NCI-H1930 (cell line): ENCODE measurements at places on chromosomes 1 and 21.

DNA sequence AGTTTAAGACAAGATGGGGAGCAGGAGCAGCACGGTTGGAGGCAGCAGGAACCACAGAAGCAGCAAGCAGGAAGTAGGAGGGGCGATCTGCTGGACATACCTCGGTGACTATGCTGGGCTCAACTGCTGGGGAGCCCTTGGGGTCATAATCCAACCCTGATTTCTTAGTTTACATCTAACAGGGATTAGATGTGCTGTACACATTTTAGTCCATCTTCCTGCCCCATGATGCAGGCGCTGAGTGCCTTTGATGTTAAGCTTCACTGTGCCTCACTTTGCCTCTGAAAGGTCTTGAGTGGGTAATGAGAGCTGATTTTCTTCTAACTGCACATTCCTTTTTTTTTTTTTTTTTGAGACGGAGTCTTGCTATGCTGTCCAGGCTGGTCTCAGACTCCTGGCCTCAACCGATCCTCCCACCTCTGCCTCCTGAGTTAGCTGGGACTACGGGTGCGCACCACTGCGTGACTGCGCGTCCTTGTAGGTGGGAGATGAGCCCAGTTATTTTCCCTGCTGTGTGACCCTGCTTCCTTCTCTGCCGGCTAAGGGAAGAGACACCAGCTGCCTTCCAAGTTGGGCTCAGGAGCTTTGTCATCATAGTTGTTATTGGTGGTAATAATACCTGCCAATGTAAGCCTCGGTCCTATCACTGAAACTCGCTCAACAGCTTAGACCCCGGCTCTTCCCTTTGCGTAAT, 1.1 kb upstream of the RCAN3 start:
- DNase-seq: no peak

DNA sequence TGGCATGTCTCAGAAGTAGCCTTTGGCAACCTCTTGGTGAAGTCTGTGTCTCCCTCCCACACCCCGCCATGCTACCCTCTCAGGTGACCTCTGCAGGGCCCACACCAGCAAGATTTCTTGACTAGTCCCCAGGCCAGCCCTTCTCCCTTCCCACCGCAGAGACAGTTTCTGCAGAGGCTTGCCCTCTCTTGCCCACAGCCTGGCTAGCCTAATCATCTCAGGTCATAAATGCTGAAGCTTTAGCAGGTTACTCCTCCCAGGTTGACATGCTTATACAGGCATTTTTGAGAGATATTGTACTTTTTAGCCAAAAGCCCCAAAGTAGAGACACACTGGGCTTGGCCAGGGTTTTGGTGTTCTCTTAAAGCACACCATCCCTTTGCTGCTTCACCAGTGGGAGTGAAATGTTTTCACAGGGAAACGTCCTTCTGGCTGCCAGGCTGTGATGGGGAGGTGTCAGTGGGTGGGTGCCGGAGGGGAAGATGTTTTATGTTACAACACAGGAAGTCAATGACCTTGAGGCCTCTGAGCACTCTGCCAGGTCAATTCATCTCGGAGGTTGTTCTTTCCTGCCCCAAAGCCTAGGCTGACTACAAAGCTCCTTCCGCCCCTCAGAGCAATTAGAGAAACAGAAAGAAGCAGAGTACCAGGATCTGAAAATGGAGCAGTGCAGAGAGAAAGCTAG, 58.5 kb downstream of the STYXL2 start:
- no peak for DNase-seq

GRCh38 chr1:204464701-204465100, 29.9 kb downstream of the PIK3C2B start:
- no peak for DNase-seq

DNA sequence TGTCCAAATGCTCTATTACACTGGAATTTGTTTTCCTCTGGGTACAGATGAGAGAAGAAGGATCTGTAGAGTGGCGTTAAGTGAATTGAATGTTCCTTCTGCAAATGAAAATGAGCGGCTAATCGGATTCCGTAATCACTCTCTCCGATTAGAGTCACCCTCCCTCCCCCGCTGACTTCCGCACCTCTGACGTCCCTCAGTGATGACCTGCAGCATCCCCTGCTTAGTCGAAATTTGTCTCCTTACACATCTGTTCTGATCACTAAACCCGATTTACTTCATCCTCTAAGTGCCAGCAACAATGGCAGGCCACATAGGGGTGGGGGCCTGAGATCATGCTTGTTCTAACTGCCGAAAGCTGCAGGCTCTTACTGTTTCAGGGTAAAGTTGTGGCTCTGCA, 378.7 kb downstream of the SEC16B start:
- no peak for DNase-seq

GRCh38 chr21:30676737-30677136, 34.1 kb downstream of the KRTAP20-3 start:
- DNase-seq: no peak
